ENCODE measurements at places on chromosomes 1 and 21. TPM values are rescaled to one million over a fixed set of nuclear protein-coding genes. Genes with fewer than 3 reads are reported as not detected.

MYOC gene
- not detected for total RNA-seq

HUNK gene
- total RNA-seq = 0.55 TPM

LRRC47 gene
- total RNA-seq = 27.5 TPM

ARHGEF10L gene
- 126 TPM for total RNA-seq

SH2D1B gene
- 0.10 TPM for total RNA-seq

C1orf74 gene
- 1.3 TPM for total RNA-seq

RGS16 gene
- total RNA-seq = 0.15 TPM

FABP3 gene
- 3.0 TPM for total RNA-seq

DNA sequence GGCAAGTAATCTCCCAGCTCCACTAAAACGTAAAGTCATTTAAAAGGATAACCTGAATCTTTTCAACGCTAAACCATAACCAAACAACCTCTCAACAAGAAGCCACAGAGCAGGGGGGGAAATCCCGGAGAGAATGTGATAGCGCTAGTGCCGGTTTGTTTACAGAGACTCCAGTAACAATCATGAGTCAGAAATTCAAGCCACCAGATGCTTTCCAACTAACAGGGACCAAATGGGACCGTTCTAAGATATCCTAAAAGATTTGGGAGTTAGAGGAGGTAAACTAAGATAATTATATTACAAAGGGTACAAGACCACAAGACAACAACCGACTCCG is 825 bp downstream of the DCAF8 start:
- no peak for DNase-seq

DNA sequence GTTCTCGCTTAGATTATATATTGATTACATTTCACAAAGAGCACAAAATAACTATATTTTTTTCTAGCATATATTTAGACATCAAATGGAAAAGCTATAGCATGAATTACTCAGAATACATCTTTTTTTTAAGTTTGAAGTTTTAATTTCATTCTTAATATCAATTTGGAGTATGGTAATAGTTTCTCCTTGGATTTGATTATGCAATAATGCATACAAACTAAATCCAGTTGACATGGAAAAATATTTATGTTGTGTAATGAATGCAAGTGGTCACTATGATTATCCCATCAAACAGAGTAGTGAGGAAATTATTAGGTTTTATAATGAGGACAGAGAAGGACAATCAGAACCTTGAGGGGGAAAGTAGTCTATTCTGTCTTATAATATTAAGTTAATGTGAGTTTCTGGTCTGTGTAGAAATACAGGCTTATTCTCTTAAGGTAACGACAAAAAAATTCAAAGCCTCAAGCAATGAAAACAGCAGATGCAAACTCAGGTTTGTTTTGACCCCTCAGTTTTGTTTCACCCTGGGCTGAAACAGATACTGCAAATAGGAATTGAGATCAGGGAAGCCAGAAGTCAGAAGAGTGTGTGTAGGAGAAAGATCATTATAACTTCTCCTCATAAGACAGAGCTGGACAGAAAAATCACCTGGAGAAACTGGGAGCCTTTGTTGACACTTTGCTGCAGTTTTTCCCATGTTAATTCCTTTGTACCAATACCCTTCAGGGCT is 23.7 kb downstream of the LRRC8B start:
- DNase-seq = no peak

- DNase-seq = no peak
These were observed 12.3 kb downstream of the BARHL2 start for GRCh38 chr1:90704817-90705216.

- DNase-seq = no peak
These were observed 533.5 kb downstream of the LTN1 start for GRCh38 chr21:28459193-28459592.

GRCh38 chr1:244435562-244436205 is 16.0 kb downstream of the ADSS2 start:
- DNase-seq = no peak

- no peak for DNase-seq
These were observed 34.9 kb downstream of the PRKCZ start for GRCh38 chr1:2085080-2085479.

- no peak for DNase-seq
These were observed 34.8 kb upstream of the LYST start for GRCh38 chr1:235901461-235901860.

- DNase-seq = no peak
These were observed 13.0 kb upstream of the KCNC4 start for GRCh38 chr1:110196917-110197765.

- no peak for DNase-seq
These were observed 37.2 kb upstream of the NPL start for GRCh38 chr1:182752077-182752988.

GRCh38 chr1:46197560-46197963 is 672 bp downstream of the POMGNT1 start:
- DNase-seq = no peak

- DNase-seq = no peak
These were observed 62.6 kb upstream of the SPAG17 start for GRCh38 chr1:118247593-118247992.

- DNase-seq = no peak
These were observed 35.8 kb downstream of the CELF3 start for GRCh38 chr1:151680826-151681225.

DNA sequence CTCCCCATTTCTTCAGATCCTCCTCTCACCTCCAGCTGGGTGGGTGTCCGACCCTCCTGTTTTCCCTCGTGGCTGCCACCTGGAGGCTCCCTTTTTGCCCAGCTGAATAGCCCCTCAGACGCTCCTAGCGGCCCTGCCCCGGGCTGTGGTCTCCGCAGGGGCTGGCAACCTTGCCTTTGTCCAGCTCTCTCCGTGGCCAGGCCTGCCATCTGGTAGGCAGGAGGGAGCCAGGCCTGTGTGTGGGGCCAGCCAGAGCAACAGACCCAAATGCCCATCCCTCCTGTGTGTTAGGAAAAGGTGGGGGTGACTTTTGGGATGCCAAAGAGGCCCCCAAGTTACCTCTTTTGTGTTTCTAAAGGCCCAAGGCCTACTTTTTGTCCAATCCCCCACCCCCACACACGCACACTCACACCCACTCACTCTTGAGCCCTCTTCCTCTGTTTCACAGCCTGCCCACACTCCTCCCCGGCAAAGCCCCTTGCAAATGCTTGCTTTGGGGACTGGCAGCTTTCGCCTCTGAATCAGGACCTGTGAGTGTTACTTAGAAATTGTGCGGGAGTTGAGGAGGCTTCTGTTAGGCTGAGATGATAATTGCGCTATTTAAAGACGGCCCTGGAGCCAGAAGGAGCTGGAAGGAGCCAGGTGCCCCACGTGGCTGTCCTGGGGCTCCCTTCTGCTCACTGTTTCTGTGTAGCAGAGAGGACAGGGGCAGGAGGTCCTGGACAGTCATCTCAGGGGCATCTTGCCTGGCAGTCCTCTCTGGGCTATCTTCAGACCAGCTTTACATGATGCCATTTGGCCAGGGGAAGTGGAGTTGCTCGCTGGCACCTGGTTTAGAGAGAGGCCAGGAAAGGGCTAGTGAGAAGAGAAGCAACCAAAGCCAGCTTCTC is 9.1 kb downstream of the PPFIA4 start:
- DNase-seq = peak; percentile 33

All from left lobe of liver (tissue), 2 donors.